Activated naive CD4-positive, alpha-beta T cell treated with anti-CD3 and anti-CD28 coated beads for 36 hours (primary cell): ENCODE measurements at places on chromosomes 6 and 20. TPM values are rescaled to one million over a fixed set of nuclear protein-coding genes. Genes with fewer than 3 reads are reported as not detected.

AHI1 gene
- 17.8 TPM for total RNA-seq

PSMB1 gene
- 236 TPM for total RNA-seq

DEFB114 gene
- total RNA-seq: not detected

TSBP1 gene
- not detected for total RNA-seq

TPD52L2 gene
- 38.2 TPM for total RNA-seq

STMND1 gene
- total RNA-seq: not detected

SEL1L2 gene
- total RNA-seq: not detected

MRAP2 gene
- not detected for total RNA-seq

TIAM2 gene
- total RNA-seq: 3.0 TPM

LIN28B gene
- not detected for total RNA-seq

SLC35D3 gene
- not detected for total RNA-seq

HLA-DPB1 gene
- 2.8 TPM for total RNA-seq

HCRTR2 gene
- not detected for total RNA-seq

DLK2 gene
- total RNA-seq: 0.47 TPM

DEFB132 gene
- not detected for total RNA-seq

SEMG1 gene
- total RNA-seq: not detected

DNA sequence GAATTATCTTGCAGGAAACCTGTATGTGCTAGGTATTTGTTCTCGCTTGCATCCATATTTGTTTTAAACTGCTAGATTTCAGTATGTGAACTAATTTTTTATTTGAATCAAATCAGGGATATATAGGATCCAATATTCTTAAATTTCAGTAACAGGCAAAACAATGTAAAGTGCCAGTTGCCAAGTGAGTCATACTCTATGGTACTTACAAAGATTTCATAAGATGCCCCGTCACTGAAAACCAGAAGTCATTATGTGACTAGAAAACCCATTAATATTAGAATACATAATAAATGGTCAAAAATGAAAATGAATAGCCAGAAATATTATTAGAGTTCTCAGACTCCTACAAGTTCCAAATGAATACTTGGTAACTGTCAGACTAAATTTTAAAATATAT is 481.2 kb downstream of the TFAP2A start:
- no peak for DNase-seq

DNA sequence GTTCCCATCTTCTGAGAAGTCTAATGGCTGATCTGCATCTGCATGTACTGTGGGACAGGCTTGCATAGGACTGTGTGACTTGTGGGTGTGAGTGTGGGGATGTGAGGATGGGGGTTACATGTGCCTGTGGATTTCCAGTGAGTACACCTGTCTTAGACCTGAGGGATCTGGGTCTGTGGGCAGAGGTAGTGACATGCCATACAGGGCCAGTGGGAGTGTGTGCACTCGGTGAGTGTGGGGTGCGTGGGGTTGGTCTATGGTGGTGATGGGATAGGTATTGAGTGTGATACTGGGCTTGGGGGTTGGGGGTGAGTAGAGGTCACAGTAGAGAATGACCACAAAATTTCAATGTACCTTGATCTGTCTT is 41.7 kb downstream of the VEGFA start:
- no peak for DNase-seq

DNA sequence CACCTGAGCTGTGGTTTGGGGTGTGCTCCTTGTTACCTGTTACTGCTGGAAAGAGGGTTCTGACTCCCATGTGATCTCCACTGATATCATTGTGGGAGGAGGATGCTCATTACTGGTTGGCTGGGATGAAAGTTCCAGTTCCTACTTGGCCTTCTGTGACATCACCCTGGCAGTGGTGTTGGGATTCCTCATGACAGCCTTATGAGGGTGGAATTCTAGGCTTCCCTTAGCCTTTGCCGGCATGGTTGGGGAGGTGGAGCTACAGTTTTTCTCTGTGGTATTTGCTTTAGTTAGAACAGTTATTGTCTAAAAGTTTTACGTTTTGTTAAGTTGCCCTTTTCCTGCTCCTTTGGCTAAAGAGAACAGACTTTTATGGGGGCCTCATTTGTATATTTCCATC is 112.1 kb downstream of the AFG1L start:
- no peak for DNase-seq

GRCh38 chr20:46549188-46549972 is 1.1 kb downstream of the OCSTAMP start:
- DNase-seq: no peak

DNA sequence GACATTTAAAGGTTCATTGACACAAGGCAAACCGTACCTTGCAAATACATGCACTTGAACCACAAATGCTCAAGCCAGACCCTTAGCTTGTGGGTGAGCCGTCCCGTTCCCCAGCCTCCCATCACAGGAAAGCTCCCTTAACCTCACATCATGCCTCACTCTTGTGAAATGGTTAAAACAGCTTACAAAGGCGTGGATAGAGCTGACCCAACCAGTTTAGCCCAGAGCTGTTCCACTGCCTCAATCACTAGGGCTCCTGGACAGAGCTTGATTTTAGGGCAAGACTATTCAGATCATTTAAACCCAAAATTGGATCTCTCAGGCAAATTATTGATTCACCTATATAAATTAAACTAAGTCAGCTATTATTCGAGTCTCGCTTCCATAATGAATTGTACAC is 229.6 kb upstream of the TAB2 start:
- DNase-seq: no peak

DNA sequence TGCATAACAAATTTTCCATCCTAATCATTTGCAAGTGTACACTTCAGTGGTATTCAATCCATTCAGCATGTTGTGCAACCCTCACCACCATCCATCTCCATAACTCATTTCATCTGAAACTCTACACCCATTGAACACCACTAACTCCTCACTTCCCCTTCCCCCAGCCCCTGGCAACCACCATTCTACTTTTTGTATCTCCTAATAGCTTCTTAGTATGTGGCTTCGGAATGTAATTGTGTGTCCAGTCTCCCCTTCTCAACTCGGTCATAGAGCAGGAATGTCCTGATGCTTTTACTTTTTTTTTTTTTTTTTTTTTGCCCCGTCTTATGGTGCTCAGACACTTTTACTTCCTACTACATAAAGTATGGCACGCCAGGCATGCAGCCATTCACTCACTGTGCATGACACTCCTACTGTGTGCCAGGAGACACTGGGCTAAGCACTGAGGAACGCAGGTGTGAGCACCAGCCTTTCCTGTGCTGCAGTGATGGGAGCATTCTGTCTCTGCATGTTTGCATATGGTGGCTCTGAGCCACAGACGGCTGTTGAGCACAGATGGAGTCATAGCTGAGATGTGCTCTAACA is 15.3 kb downstream of the HCK start:
- no peak for DNase-seq

GRCh38 chr6:65461121-65461520 is 245.9 kb downstream of the EYS start:
- DNase-seq: no peak

DNA sequence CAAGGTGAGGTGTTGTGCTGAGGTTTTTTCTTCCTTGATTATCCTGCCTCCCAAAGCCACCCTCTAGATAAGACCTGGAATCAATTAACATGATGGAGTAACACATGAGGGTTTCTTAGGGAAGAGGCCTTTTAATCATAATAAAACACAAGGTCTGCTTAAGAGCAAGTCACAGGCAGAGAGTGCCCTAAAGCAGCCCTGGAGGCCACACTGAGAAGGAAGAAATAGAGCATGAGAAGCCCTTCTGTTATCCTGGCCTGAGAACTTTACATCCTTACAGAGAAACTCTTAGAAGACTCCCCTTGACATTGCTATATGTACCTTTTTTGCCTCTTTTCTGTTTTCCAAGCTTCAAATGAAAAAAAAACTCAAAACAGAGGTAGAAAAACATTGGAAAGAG is 132.3 kb downstream of the CEP57L1 start:
- no peak for DNase-seq

DNA sequence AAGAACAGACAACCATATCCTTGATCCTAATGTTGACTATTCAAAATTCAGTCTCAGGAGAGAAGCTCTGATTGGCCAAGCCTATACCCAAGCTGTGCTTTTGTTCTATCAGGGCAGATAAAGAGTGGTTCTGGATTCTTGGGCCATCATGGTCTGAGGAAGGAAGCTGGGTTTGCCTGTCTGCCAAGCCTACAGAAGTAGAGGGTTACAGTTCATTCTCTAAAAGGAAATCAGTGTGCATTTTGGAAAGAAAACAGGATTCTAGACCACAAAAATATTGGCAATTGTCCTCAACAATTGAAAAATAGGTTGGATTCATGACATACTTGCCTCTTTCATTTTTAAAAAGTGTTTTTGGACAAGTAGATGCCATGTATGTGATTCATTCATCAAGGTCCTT is 145.4 kb upstream of the BMP2 start:
- DNase-seq: no peak

GRCh38 chr6:4294636-4295035 is 159.3 kb upstream of the ECI2 start:
- DNase-seq: no peak

- DNase-seq: no peak
Observed at GRCh38 chr6:158398252-158399024, 86.2 kb downstream of the TULP4 start.

GRCh38 chr20:58942549-58942948 is 38.5 kb upstream of the NELFCD start:
- DNase-seq: no peak

GRCh38 chr6:80330961-80331360 is 224.5 kb downstream of the BCKDHB start:
- no peak for DNase-seq

- DNase-seq: no peak
Observed at GRCh38 chr6:34300332-34300751, 51.5 kb upstream of the SMIM29 start.

GRCh38 chr6:82080767-82081166 is 166.8 kb downstream of the IBTK start:
- DNase-seq: no peak

- no peak for DNase-seq
Observed at GRCh38 chr20:38460040-38460623, 12.5 kb upstream of the RALGAPB start.

DNA sequence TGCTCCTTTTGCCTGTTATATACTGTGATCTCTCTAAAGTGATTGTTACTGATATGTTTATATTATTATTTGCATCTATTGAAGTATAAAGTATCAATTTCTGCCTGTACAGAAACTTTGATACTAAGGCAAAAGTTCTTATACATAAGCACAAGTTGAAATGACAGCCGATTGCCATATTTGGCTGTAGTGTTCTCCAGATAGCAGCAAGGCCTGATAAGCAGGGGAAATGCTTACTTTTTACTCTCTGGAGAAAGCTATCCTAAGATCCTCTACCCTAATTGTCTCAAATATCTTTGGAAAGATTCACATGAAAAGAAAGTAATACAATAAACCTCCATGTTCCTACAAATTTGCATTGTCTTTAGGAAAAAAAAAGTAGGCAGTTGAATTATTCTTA is 31.4 kb downstream of the SENP6 start:
- no peak for DNase-seq

DNA sequence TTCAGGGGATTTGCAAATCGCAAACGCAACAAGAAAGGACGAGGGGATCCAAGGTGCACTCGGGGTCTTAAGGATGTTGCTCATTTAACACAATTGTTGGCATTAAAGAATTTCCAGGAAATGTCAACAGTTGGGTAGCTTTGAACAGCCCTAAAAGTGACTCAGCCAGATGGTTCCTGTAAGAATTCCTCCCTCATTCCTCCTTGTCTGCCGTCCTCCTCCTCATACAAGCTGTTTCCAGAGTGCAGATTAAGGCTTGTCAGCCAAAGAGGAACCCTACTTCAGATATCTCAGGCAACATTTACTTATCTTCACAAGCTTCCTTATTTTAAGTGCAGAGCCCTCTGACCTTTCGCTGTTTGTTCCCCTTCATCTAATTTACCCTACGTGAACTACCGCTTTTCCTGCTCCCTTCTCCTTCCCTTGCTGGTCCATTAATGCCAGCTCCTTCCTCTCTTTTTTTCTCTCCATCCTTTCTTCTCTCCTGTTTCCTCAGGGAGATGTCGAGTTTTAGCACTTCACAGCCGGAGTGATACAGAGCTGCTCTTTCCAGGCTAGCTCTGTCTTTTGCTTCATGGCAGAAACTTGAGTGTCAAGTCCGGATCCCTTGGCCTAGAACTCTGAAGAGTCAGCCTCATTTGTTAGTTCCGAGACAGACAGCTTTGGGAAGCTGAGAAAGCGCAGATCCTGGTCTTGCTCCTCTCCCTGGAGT is 26.1 kb upstream of the TBC1D7 start:
- DNase-seq: no peak

GRCh38 chr6:85496009-85496579 is 46.2 kb downstream of the NT5E start:
- DNase-seq: no peak

DNA sequence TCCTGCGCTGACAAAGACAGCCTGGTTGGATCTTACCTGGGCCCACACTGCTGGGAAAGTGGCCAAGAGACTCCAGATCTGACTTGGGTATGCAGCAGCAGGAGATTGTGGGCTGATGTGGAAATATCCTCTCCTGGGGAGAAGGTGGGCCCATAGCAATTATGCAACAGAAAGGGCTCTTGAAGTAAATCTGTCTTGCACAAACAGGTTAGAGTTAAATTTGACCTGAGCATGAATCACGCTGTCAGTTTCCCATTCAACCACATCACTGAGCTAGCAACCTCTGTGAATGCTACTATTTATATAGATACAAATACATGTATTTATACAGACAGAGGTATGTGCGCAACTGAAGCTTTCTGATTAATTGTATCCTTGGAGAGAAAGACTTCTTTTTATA is 28.3 kb upstream of the PDYN start:
- no peak for DNase-seq

- no peak for DNase-seq
Observed at GRCh38 chr6:119628691-119629594, 279.4 kb upstream of the MAN1A1 start.

GRCh38 chr6:155154158-155154830 is 109.5 kb upstream of the CLDN20 start:
- DNase-seq: peak; percentile 42

DNA sequence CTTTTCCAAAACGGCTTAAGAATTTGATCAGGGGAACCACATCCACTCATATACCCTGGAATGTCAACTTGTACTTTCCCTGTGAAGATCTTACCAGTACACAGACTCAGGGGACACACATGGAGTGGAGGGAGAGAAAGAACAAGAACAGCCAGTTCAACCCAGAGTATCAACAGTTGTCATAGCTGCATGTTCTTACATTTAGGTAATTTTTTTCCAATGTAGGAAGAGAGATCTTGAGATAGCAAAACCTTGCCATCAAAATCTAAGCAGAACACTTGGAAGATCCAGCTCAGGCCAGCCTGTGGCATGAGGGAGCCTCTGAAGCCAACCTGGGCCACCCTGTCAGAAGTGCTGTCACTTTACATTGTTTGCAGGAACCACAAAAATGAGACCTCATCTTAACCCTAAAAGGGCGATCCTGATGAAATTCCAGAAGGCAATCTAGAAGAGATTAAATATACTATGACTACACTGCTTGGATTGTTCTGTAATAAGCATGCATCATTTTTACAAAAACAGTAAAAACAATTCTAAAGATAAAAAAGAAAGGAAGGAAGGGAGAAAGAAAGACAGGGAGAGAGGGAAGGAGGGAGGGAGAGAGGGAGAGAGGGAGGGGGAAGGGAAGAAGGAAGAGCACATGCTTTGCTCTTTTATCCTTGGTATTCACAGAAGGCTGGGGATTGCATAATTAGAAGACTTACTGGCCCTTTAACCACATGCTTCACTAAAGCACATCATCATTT is 124.7 kb upstream of the TCF21 start:
- DNase-seq: no peak

- DNase-seq: no peak
Observed at GRCh38 chr20:63112491-63113219, 103.3 kb downstream of the YTHDF1 start.

- peak; percentile 33 for DNase-seq
Observed at GRCh38 chr20:53592992-53593465, 610 bp downstream of the ZNF217 start.

- DNase-seq: no peak
Observed at GRCh38 chr6:71502956-71503355, 214.3 kb downstream of the OGFRL1 start.
